ENCODE measurements at places on chromosomes 1 and 21. TPM values are rescaled to one million over a fixed set of nuclear protein-coding genes. Genes with fewer than 3 reads are reported as not detected.

DNA sequence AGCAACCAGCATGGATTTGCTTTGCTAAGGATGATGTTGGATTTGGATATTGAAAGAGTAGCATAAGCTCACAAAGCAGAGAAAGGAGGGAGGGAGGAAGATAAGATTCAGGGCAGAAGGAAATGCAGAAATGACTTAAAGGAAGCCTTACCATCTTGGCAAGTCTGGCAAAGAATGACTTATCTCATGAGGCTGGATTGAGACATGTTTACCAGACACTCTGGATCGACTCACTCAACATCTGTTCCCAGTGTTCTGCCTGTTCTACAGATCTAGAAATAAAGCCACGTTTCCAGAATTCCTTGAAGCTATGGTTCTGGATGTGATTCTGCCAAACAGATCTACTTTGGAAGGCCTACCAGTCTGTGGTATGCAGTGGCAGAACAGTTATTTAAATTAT lies 38.8 kb upstream of the CTBS start:
- no peaks in the 10 kb centered on the region for H3K27me3 ChIP-seq
- H3K4me1 ChIP-seq: no peaks in the 10 kb centered on the region
- H3K4me3 ChIP-seq: no peak overlapping the region
- H3K27ac ChIP-seq: no peak overlapping the region
- no peak for DNase-seq
- no peaks in the 10 kb centered on the region for H3K36me3 ChIP-seq

- H3K27me3 ChIP-seq: no peaks in the 10 kb centered on the region
- no peak overlapping the region for H3K4me3 ChIP-seq
- DNase-seq: no peak
- H3K4me1 ChIP-seq: no peaks in the 10 kb centered on the region
- H3K27ac ChIP-seq: peak overlapping the region; percentile 57
Measured at GRCh38 chr1:25664357-25665199, 48.0 kb downstream of the MAN1C1 start.

DNA sequence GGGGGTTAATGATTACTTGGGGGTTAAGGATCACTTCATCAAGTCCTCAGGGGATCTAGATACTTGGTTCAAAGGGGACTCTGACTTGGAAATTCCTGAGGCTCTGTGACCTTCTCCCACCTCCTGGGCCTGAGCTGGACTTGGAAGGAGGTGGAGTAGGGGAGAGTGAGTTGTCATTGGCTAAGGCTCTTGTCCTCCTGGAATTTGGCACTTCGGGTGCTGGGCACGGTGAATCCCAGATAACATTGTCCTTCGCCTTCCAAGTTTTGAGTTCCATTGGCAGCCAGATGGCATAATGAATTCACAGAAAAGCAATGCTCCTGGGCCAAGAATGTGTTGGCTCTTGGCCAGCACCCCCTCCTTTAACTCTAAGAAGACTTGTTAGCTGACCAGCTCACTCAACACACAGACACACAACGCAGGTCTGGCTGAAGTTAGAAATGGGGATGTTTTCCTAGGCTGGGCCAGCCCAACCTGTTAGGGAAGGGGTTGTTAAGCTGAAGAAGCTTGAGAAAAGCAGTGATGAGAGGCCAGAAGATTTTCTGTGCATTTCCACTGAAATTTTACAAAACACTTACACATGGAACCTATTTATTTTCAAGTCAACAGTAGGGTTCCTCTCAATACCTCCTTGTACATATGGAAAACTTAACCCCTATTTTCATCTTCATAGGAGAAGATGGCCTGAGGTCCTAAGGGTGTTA lies 29.7 kb downstream of the SLC26A9 start:
- no peak overlapping the region for H3K4me3 ChIP-seq
- H3K27ac ChIP-seq: no peak overlapping the region

Gene CDCA8
- polyA plus RNA-seq: 0.64 TPM

GRCh38 chr1:244839656-244840055 lies 4.2 kb downstream of the COX20 start:
- no peaks in the 10 kb centered on the region for H3K36me3 ChIP-seq
- no peak for DNase-seq
- H3K4me3 ChIP-seq: no peak overlapping the region
- no peaks in the 10 kb centered on the region for H3K27me3 ChIP-seq
- no peak overlapping the region for H3K27ac ChIP-seq
- peaks cover 27% of the 10 kb centered on the region for H3K4me1 ChIP-seq

Gene S100A5
- not detected for polyA plus RNA-seq

Gene TEX38
- polyA plus RNA-seq: 0.54 TPM

- no peaks in the 10 kb centered on the region for H3K27me3 ChIP-seq
- H3K36me3 ChIP-seq: no peaks in the 10 kb centered on the region
- H3K4me1 ChIP-seq: no peaks in the 10 kb centered on the region
- no peak overlapping the region for H3K27ac ChIP-seq
- no peak for DNase-seq
- no peak overlapping the region for H3K4me3 ChIP-seq
Measured at GRCh38 chr1:112344754-112345423, 51.1 kb upstream of the CTTNBP2NL start.

Gene MATN1
- 0.10 TPM for polyA plus RNA-seq

Gene COQ8A
- 33.8 TPM for polyA plus RNA-seq

GRCh38 chr1:53573522-53573921 lies 114.3 kb downstream of the DMRTB1 start:
- no peaks in the 10 kb centered on the region for H3K36me3 ChIP-seq
- no peak overlapping the region for H3K27ac ChIP-seq
- no peak overlapping the region for H3K4me3 ChIP-seq
- no peaks in the 10 kb centered on the region for H3K4me1 ChIP-seq
- H3K27me3 ChIP-seq: no peaks in the 10 kb centered on the region

Gene ASCL5
- polyA plus RNA-seq: not detected

Gene DMBX1
- not detected for polyA plus RNA-seq

GRCh38 chr1:231630558-231631205 lies 4.1 kb downstream of the DISC1 start:
- H3K4me3 ChIP-seq: no peak overlapping the region
- no peaks in the 10 kb centered on the region for H3K27me3 ChIP-seq
- H3K36me3 ChIP-seq: no peaks in the 10 kb centered on the region
- H3K4me1 ChIP-seq: peaks cover 25% of the 10 kb centered on the region
- H3K27ac ChIP-seq: no peak overlapping the region
- no peak for DNase-seq
